ENCODE measurements at places on chromosomes 16 and 17.

DNA sequence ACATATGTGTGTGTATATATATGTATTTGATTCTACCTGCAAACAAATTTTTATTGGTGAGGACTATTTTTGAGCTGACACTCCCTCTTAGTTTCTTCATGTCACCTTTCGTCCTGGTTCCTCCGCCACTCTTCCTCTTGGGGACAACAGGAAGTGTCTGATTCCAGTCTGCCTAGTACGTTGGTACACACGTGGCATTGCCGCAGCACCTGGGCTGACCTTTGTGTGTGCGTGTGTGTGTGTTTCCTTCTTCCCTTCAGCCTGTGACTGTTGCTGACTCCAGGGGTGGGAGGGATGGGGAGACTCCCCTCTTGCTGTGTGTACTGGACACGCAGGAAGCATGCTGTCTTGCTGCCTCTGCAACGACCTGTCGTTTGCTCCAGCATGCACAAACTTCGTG is 29.4 kb upstream of the CACNG5 start:
- DNase-seq, result no peak

DNA sequence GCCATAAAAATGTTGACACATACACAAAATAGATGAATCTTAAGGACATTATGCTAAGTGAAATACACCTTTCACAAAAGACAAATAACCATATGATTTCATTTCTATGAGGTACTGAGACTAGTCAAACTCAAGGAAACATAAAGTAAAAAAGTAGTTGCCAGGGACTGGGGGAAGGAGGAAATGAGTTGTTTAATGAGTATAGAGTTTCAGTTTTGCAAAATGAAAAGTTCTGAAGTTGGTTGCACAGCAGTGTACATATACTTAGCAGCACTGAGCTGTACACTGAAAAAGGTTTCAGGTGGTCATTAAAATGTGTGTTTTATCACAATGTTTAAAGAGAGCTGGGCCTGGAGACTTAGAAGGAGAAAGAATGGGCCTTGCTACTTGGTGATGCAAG is 4.7 kb upstream of the SLC13A2 start:
- DNase-seq, result no peak

- DNase-seq, result no peak
Measured at GRCh38 chr17:2171702-2172076, 116.8 kb downstream of the HIC1 start.

DNA sequence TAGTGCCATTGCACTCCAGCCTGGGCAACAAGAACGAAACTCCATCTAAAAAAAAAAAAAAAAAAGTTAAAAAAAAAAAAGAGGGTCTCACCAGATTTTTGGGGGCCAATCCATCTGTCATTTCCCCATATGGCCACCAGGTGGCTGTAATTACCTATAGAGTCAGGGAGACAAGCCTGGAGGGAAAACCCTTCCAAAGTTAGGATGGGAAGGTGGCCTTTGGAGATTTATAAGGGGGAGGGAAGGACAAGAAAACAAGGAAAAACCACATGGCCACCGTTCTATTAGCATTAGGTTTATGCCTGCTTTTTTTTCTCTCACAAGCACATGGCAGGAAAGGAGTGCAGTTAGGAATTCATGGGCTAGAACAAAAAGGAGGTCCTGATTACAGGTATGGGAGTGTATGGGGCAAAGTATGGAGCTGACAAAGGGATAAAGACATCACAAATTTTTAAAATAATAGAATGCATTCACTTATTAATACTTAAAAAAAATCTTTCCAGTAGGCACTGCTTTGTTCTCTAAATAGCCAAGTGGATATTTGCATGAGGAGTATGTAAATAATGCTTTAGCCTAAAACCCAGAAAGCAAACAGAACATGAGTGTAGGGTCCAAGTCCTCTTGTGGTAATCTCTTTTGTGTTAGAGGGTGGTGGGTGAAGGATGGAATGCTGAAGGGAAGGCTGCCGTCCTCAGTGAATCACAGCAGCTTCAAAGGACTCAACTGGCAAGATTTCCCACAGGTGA is 5.1 kb downstream of the CYB5D1 start:
- peak; percentile 34 for DNase-seq

All from stimulated activated CD4-positive, alpha-beta T cell treated with anti-CD3 and anti-CD28 coated beads, Interleukin-4, amount 100 ng/mL, for 4 hours (primary cell).